Right lobe of liver (tissue), 6 donors: ENCODE measurements at places on chromosomes 7 and 10. TPM values are rescaled to one million over a fixed set of nuclear protein-coding genes. Genes with fewer than 3 reads are reported as not detected.

The CYP17A1 gene
- 2.5 TPM for total RNA-seq

The FAM24A gene
- total RNA-seq = not detected

The PLAU gene
- 0.73 TPM for total RNA-seq

The NXPH1 gene
- not detected for total RNA-seq

The FGL2 gene
- 3.4 TPM for total RNA-seq

The HOXA13 gene
- not detected for total RNA-seq

DNA sequence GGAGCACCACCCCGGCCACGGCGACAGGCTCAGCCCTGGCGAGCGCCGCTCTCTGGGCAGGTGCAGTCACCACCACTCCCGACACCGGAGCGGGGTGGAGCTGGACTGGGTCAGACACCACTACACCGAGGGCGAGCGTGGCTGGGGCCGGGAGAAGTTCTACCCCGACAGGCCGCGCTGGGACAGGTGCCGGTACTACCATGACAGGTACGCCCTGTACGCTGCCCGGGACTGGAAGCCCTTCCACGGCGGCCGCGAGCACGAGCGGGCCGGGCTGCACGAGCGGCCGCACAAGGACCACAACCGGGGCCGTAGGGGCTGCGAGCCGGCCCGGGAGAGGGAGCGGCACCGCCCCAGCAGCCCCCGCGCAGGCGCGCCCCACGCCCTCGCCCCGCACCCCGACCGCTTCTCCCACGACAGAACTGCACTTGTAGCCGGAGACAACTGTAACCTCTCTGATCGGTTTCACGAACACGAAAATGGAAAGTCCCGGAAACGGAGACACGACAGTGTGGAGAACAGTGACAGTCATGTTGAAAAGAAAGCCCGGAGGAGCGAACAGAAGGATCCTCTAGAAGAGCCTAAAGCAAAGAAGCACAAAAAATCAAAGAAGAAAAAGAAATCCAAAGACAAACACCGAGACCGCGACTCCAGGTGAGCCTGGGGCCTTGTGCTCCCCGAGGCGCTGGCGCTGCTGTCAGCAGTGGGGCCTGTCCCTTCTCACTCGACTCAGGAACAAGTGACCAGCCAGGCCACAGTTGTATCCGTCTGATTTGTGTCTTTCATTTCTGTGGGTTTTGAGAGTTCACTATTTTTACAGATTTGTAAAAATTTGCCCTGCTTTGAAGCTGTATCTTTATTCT lies 117.7 kb downstream of the CYTH3 start:
- no peaks in the 10 kb centered on the region for H3K4me1 ChIP-seq
- peaks cover 14% of the 10 kb centered on the region for H3K36me3 ChIP-seq
- no peak for DNase-seq
- H3K27me3 ChIP-seq = no peaks in the 10 kb centered on the region

DNA sequence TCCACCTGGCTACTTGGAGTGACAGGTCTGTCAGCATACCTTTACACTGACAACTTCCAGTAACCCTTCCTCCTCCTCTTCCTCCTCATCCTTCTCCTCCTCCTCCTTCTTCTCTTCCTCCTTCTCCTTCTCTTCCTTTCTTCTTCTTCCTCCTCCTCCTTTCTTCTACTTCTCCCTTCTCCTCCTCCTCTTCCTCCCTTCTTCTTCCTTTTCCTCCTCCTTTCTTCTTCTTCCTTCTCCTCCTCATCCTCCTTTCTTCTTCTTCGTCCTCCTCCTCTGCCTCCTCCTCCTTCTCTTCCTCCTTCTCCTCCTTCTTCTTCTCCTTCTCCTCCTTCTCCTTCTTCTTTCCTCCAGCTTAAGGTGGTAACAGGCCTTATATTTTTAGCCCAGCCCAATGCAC lies 109.3 kb upstream of the PLXDC2 start:
- H3K4me1 ChIP-seq = no peaks in the 10 kb centered on the region
- no peak for DNase-seq
- no peaks in the 10 kb centered on the region for H3K27me3 ChIP-seq
- H3K27ac ChIP-seq = no peak overlapping the region
- H3K36me3 ChIP-seq = no peaks in the 10 kb centered on the region
- H3K4me3 ChIP-seq = no peak overlapping the region

GRCh38 chr7:81449105-81449504 lies 320.7 kb downstream of the HGF start:
- no peaks in the 10 kb centered on the region for H3K36me3 ChIP-seq
- H3K4me3 ChIP-seq = no peak overlapping the region
- H3K27me3 ChIP-seq = no peaks in the 10 kb centered on the region
- no peak for DNase-seq
- H3K27ac ChIP-seq = no peak overlapping the region
- no peaks in the 10 kb centered on the region for H3K4me1 ChIP-seq

DNA sequence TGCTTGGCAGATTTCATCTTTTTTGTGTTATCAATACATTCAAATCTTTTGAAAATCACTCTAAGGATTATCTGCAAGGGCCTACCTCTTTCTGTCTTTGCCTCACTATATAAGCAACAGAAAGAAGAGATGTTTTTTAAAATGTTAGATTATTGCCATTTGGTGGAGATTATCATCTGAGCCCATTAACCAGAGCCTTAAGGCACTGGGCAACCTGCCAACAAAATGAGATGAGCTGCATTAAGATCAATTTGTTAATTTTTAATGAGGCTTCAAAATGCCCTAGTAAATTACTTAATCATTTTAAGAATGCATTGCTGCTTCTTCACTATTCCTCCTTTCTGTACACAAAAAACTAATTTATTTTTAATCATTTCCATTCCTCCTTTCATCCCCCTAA lies 314.1 kb downstream of the SNX13 start:
- no peak overlapping the region for H3K4me3 ChIP-seq
- H3K27me3 ChIP-seq = no peaks in the 10 kb centered on the region
- H3K4me1 ChIP-seq = no peaks in the 10 kb centered on the region
- no peaks in the 10 kb centered on the region for H3K36me3 ChIP-seq

DNA sequence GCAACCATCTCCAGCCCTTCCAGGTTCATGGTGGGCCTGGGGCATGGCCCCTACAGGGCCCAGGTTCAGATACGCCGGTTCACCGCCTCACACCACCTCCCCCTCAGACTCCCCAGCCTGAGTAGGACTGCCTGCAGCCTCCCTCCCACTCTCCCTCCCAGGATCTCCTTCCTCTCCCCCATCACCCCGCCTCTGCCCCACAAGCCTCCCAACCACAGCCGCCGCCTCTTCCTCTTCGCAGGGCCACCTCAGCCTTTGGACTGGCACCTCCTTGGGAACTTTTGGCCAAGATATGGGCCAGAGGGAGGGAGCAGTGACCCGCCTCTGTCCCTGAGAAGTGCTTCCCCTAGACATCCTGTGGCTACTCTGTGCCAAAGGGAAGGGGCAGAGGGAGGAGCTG lies 9.3 kb downstream of the KCNIP2 start:
- H3K27me3 ChIP-seq = no peaks in the 10 kb centered on the region
- H3K36me3 ChIP-seq = no peaks in the 10 kb centered on the region
- DNase-seq = peak; percentile 33

GRCh38 chr10:118506671-118507590 lies 88.5 kb downstream of the PRLHR start:
- H3K27ac ChIP-seq = no peak overlapping the region
- H3K4me1 ChIP-seq = no peaks in the 10 kb centered on the region

DNA sequence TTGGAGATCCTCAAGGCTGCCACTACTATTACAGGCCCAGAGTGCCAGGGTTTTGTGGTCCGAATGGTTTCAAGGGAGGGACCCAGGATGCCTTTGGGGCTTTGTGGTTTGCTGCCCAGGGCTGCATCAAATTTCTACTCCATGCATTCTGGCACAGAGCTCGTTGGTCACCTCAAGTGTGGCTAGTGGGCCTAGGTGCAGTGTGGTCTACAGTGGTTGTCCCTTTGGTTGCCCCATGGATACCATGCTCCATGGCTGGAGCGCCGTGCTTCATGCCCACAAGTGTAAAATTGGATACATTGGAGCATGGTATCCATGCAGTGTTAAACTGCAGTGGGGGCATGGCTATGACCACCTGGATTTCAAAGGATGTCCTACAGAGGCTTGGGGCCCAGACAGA lies 5.4 kb upstream of the PRF1 start:
- no peak for DNase-seq
- H3K27me3 ChIP-seq = no peaks in the 10 kb centered on the region
- no peaks in the 10 kb centered on the region for H3K4me1 ChIP-seq
- H3K27ac ChIP-seq = no peak overlapping the region
- no peaks in the 10 kb centered on the region for H3K36me3 ChIP-seq

DNA sequence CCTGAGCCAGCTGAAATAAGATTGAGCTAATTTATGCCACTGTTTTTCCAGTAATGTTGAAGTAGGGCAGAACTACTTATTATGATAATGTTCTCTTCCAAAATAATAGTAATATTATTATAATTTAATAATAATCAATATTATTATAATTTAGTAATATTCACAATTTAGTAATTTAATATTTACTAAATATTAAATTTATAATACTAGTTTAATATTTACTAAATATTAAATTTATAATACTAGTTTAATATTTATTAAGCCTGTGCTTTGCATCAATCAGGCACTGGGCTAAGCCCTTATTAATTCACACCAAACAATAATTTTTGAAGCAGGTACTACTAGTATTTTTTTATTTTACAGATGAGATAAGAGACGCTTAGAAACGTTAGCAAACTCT lies 170.1 kb downstream of the BBS9 start:
- H3K4me3 ChIP-seq = no peak overlapping the region
- H3K36me3 ChIP-seq = no peaks in the 10 kb centered on the region
- H3K27ac ChIP-seq = no peak overlapping the region
- no peaks in the 10 kb centered on the region for H3K4me1 ChIP-seq
- no peak for DNase-seq

GRCh38 chr7:66047426-66047825 lies 28.2 kb upstream of the ASL start:
- no peaks in the 10 kb centered on the region for H3K27me3 ChIP-seq
- H3K4me3 ChIP-seq = no peak overlapping the region
- no peaks in the 10 kb centered on the region for H3K36me3 ChIP-seq
- no peak overlapping the region for H3K27ac ChIP-seq
- no peaks in the 10 kb centered on the region for H3K4me1 ChIP-seq

- H3K27ac ChIP-seq = peak overlapping the region; percentile 19
- no peaks in the 10 kb centered on the region for H3K4me1 ChIP-seq
- H3K36me3 ChIP-seq = no peaks in the 10 kb centered on the region
- no peaks in the 10 kb centered on the region for H3K27me3 ChIP-seq
- no peak for DNase-seq
These were observed 2.6 kb downstream of the ST7 start for GRCh38 chr7:116955801-116956476.

DNA sequence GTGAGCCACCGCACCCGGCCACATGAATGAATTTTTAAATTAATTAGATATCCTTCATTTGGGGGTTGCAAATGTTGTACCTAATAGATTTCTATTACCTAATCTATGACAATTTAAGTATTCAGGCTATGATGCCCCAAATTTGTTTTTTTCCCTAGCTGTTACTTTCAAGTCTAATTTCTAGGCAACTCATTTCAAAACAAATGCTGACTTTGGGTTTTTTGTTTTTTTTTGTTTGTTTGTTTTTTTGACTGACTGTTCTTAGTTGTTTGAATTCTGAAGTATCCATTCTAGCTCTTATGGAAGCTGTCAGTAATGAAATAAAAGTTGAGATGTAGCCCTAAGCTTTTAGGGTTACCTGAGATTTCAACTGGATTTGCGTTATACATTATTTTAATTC lies 62.3 kb downstream of the CREM start:
- H3K4me3 ChIP-seq = no peak overlapping the region
- no peaks in the 10 kb centered on the region for H3K36me3 ChIP-seq
- H3K27me3 ChIP-seq = no peaks in the 10 kb centered on the region
- no peak overlapping the region for H3K27ac ChIP-seq

DNA sequence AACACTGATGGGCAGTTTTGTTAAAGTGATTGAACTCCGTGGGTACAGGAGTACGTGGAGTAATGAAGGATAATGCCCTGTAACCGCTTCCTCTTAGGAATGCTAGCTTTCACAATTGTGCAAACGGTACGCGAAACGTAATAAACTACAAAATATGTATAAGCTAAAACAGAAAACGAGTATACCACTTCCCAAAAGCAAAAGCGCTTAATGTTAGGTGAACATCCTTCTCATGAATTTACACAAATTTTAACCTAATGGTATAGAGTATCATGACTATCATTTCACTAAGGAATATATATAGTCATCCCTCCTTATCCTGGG lies 395 bp upstream of the ZNF25 start:
- no peaks in the 10 kb centered on the region for H3K27me3 ChIP-seq
- H3K27ac ChIP-seq = no peak overlapping the region
- peak overlapping the region; percentile 82 for H3K4me3 ChIP-seq
- DNase-seq = no peak

DNA sequence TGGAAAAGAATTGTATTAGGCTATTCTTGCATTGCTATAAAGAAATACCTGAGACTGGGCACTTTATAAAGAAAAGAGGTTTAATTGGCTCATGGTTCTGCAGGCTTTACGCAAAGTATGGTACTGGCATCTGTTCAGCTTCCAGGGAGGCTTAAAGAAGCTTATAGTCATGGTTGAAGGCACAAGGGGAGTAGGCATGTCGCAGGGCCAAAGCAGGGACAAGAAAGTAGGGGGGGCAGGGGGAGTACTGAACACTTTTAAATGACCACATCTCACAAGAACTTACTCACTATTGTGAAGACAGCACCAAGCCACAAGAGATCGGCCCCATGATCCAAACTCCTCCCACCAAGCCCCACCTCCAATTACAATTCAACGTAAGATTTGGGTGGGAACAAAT lies 152.5 kb upstream of the PHF14 start:
- H3K4me1 ChIP-seq = no peaks in the 10 kb centered on the region
- no peak for DNase-seq
- H3K27me3 ChIP-seq = no peaks in the 10 kb centered on the region
- H3K27ac ChIP-seq = no peak overlapping the region
- H3K4me3 ChIP-seq = no peak overlapping the region

- no peaks in the 10 kb centered on the region for H3K36me3 ChIP-seq
- H3K27ac ChIP-seq = no peak overlapping the region
- no peak for DNase-seq
- H3K27me3 ChIP-seq = no peaks in the 10 kb centered on the region
- H3K4me1 ChIP-seq = no peaks in the 10 kb centered on the region
These were observed 106.3 kb downstream of the INSYN2A start for GRCh38 chr10:127090138-127090537.

- no peaks in the 10 kb centered on the region for H3K36me3 ChIP-seq
- DNase-seq = no peak
- no peaks in the 10 kb centered on the region for H3K4me1 ChIP-seq
These were observed 103.4 kb downstream of the GRID1 start for GRCh38 chr10:86263209-86263608.

GRCh38 chr10:77974396-77975074 lies 48.0 kb upstream of the DLG5 start:
- DNase-seq = no peak
- no peak overlapping the region for H3K4me3 ChIP-seq
- no peaks in the 10 kb centered on the region for H3K27me3 ChIP-seq
- peaks cover 6% of the 10 kb centered on the region for H3K4me1 ChIP-seq
- no peaks in the 10 kb centered on the region for H3K36me3 ChIP-seq

DNA sequence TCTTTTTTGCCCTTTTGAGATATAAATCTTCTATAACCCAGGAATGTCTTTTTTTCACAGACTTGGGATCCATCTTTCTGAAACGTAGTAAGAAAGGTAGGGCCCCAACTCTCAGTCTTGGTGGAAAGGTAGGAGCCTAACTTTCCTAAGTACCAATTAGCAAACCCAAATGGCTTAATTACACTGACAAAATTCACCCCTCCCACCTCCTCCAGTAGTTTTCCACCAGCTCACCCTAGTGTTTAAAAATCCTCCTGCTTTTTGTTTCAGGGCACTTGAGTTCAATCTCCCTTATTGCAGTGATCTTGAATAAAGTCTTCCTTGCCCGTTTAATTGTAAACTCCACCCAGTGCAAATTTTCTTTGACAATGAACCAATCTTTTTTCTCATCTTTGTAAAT lies 600.0 kb downstream of the PHTF2 start:
- H3K36me3 ChIP-seq = no peaks in the 10 kb centered on the region
- H3K27ac ChIP-seq = no peak overlapping the region
- no peak for DNase-seq
- H3K4me1 ChIP-seq = no peaks in the 10 kb centered on the region
- H3K27me3 ChIP-seq = no peaks in the 10 kb centered on the region
- H3K4me3 ChIP-seq = no peak overlapping the region
